ENCODE measurements at places on chromosomes 1 and 21.

DNA sequence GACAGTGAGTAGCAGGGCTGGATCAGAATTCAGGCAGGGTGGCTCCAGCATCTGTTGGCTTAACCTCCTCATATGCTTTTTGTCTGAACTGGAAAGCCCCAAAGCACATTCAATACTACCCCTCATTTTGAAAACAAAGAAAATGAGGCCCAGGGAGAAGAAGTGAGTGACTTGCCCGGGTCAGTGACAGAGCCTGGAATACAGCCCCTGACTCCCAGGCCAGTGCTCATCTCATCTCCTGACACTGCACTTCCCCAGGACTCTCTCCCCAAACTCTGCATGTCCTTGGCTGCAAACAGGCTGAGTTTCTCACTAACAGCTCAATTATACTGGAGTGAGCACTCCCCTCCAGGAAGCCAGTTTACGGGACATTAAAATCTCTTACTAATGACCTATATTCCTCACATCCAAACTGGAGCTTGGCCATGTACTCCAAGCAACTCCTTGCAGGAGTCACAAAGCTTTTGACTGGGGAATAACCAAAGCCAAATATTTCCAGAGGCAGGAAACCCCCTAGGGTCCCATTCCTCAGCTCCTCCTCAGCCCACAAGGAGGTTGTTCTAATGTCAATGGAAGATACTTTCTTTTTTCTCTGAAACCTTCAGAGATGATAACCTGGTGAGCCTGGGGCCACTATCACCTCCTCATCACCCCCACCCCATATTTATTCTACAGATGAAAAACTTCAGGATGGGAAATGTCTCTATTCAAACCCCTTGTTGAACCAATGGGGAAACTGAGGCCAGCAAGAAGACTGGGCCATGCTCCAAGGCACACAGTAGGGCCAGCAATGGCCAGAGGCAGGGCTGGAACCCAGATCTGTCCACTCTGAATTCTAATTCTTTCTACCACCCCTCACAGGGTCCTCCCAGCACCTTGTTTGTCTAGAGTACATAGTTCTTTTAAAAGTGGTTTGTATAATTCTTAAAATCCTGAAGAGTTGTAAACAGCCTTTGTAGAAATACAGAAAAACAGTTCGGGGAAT, 127.0 kb downstream of the PLPP3 start:
- no peak for DNase-seq

GRCh38 chr1:117061986-117062415, 1.9 kb downstream of the TTF2 start:
- peak; percentile 7 for DNase-seq

DNA sequence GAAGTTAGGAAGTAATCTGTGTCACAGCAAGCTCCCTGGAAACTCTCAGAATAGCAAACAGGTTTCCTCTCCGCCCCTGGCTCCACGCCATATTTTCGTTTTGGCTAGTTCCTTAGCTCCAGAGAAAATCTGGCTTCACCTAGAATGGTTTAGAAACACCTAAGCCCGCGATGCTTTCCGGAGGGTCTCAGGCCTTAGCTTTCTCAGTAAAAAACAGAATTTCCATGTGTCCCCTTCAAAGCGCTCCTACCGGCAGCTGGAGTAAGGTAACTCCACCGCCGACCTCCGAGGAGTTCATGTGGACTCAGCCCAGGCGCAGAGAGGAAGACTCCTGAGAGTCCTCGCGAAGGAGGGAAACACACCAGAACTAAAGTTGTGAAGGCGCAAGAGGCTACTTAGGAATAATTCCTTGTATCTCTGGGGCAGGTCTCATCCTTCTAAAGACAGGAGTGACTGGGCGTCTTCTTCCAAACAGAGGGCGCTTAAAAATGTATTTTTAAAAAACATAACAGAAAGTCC, 406 bp downstream of the KIAA0040 start:
- DNase-seq = peak; percentile 19

DNA sequence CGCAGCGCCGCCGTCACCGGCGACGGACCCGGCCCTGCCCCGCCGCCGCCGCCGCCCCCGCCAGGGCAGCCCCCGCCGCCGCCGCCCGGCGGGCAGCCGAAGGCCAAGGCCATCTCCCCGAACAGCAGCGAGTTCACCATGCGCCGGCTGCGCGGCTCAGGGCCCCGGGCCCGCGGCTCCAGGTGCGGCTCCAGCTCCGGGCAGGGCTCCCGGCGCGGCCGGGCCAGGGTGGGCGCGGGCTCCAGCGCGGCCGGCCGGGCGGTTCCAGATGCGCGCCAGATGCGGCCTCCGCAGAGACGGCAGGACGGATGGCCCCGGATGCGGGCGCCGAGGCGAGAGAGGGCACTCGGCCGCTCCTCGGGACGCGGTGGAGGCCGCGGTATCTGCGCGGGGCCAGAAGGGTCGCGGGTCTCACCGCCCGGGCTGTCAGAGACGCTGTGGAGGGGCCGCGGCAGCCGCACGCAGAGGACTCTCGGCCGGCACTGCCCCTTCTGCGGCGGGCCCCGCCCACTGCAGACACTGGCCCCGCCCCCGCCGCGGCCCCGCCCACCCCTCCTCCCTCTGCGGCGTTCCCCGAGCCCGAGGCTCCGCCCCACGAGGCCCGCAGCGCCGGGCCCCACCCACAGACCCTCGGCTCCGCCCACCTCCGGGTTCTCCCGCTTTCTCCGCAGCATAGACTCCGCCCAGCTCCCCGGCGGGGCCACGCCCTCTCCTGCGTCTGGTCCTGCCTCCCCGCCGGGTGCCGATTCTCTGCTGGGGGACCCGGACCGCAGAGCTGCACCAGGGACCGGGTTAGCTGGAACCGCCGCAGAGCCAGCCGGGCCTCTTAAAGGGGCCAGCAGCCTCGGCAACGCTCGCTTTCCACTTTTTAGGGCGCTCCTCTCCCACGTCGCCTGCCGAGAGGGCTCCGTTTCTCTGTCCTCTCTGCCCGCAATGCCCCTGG, at the start of gene IFFO2:
Gene IFFO2 (minus strand): TSS at position 484 of the 943 bp plus-strand sequence. CDS start 344 bp downstream, at position 140.
- peak; percentile 97 for DNase-seq

DNA sequence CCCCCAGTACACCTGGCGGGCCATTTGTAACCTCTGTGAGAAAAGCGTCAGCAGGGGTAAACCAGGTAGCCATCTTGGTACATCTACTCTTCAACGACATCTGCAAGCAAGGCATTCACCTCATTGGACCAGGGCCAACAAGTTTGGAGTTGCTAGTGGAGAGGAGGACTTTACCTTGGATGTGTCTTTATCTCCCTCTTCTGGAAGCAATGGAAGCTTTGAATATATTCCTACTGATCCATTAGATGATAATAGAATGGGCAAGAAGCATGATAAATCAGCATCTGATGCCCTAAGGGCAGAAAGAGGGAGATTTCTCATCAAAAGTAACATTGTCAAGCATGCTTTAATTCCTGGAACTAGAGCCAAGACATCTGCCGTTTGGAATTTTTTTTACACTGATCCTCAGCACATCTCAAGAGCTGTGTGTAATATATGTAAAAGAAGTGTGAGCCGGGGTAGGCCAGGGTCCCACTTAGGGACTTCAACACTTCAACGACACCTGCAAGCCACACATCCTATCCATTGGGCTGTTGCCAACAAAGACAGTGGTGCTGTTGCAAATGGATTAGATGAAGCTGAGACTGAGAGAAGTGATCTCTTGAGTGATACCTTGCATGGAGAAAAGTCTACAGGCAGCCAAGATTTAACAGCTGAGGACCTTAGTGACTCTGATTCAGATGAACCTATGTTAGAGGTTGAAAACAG, 2.7 kb downstream of the ZBED6 start:
- no peak for DNase-seq

DNA sequence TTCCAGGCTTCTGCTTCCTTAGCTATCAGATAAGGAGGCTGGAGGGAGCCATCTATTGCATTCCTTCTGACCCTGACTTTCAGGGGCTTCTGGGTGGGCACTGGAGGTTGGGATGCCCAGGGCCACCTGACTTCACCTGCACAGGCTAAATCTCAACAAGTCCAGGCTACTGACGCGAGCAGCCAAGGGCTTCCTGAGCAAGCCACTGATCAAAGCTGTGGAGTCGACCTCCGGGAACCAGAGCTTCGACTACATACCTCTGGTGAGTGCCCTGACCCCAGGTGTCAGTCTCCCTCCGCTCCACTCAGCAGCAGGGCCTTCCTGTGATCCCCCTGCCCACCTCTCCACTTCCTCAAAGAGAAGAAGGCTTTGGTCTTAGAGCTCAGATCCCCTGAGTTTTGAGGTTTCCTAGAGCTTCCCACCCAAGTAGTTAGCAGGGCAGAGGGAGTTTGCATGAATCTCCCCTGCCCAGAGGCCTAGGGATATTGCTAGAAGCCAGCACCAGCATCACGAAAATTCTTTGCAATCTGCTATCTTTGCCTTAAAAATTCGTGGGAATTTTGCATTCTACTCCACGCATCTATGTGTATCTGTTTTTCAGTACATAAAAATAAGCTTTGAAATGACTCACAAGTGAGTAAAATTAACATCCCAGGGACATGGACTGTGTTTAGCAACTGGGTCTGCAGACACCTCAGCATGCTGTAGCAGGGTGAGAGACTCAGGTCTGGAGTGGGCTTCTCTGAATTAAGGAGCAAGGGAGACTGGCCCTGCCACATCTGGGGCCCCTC, 61.4 kb downstream of the VWA5B1 start:
- DNase-seq = no peak

DNA sequence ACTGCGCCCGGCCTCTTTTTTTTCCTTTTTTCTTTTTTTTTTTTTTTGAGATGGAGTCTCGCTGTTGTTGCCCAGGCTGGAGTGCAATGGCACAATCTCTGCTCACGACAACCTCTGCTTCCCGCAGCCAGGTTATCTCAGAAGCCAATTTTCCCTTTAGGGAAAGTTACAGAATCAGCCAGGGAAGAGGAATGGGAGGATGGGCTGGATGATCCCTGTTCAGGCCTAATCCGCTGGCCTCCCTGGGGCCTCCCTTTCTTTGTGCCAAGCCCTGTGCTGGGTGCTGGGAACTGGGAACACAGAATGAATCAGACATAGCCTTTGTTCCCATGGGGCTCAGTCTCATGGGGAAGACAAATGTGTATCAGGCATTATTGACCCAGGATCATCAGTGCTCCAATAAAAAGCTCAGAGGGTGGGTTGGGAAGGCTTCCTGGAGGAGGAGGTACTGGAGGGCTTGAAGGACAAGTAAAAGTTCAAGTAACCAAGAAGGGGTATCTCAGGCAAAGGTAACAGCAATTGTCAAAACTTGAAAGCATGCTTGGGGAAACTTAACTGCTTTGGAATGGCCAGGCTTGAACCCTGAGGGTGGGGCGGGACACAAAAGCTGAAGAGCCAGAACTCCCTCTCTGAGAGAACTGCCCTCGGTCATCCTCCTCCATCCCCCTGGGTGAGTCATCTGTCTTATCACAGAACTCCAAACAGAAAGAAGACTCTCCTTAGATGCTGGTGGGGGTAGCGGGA, 14.3 kb downstream of the ECHDC2 start:
- DNase-seq = no peak

DNA sequence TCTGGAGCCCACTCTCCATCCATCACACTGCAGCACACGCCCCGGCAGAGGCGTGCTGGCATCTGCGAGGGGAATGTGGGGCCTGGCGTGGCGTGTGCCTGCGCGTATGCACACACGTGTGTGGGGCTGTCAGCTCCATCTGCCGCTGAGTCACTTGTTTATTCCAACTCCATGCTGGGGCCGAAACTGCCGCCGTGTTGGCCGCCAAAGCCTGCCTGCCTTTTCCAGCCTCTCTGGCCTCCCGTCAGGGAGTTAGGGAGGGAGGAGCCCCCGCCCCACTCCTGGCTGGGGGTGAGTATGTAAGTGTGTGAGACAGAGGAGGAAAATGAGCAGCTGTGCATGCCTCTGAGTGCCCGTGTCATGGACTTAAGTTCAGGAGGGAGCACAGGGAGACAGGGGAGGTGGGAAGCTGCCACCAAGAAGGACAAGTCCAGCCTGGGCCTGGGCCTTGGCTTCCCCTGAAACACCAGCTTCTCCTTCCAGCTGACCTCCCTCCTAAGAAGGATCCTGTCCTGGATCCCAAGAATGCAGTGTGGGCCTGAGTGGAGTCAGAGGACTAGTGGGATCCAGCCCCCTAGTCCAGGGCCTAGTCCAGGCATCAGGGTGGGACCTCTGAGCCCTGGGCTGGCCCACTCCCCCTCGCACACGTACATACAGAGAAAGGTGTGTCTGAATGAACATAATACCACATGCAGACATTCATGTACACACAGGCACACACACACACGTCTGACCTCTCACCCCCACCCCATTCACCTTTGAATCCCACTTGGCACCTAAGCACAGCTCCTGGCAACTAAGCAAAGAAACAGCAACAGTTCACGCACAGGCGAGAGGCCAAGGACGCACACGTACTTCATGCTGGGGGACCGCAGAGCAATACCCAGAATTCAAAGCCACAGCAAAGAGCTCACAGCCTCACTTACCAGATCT, 24.7 kb downstream of the MEF2D start:
- no peak for DNase-seq

DNA sequence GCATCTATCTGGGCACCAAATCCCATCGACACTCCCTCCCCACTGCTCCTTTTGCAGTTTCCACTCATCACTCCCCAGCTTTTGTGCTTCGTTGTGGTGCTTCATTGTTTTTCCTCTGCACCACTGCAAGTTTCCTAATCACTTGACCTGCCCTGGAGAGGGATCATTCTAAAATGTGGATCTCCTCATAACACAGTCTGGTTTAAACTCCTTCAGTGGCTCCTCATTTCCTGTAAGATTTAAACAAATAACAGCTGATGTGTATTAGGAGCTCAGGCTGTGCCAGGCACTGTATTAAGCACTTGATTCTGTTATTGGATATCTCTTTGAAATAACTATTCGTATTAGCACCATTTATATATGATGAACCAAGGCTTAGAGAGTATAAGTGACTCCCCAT, 51.3 kb downstream of the MAP10 start:
- DNase-seq = no peak

- DNase-seq = no peak
Observed at GRCh38 chr1:84286071-84286470, 15.4 kb upstream of the SAMD13 start.

DNA sequence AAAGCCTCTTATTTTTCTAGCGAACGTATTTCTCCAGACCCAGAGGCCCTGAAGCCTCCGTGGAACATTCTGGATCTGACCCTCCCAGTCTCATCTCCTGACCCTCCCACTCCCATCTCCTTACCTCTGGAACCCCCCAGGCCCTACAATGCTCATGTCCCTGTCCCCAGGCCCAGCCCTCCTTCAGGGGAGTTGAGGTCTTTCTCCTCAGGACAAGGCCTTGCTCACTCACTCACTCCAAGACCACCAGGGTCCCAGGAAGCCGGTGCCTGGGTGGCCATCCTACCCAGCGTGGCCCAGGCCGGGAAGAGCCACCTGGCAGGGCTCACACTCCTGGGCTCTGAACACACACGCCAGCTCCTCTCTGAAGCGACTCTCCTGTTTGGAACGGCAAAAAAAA, 68.7 kb downstream of the ALPL start:
- DNase-seq = no peak

- DNase-seq = no peak
Observed at GRCh38 chr1:200901350-200901749, 6.7 kb downstream of the INAVA start.

DNA sequence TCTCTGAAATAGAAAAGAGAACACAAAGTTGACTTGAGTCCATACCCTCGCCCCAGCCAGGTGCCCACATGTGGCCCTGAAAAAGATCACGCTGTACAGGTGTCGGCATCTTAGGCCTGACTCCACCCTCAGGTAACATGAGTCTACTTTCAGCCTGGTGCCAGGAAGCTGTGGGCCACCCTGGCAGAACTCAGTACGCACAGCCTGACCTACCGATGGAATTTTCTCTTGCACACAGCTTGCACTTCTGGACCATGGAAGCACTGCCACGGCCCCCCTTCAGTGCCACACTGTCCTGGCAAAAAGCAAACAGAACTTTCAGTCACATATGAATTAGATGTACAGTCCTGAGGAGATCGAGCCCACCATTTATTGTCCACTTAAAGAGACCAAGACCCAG, 2.2 kb downstream of the CZIB start:
- DNase-seq = no peak

GRCh38 chr1:64129701-64130100, 73.7 kb upstream of the UBE2U start:
- DNase-seq = no peak

- no peak for DNase-seq
Observed at GRCh38 chr1:161261261-161262235, 3.0 kb downstream of the PCP4L1 start.

Data from CD4-positive, alpha-beta T cell treated with Interleukin-6 at 100 ng/mL for 8 hours (primary cell).